ENCODE measurements at places on chromosomes 3 and 15.

DNA sequence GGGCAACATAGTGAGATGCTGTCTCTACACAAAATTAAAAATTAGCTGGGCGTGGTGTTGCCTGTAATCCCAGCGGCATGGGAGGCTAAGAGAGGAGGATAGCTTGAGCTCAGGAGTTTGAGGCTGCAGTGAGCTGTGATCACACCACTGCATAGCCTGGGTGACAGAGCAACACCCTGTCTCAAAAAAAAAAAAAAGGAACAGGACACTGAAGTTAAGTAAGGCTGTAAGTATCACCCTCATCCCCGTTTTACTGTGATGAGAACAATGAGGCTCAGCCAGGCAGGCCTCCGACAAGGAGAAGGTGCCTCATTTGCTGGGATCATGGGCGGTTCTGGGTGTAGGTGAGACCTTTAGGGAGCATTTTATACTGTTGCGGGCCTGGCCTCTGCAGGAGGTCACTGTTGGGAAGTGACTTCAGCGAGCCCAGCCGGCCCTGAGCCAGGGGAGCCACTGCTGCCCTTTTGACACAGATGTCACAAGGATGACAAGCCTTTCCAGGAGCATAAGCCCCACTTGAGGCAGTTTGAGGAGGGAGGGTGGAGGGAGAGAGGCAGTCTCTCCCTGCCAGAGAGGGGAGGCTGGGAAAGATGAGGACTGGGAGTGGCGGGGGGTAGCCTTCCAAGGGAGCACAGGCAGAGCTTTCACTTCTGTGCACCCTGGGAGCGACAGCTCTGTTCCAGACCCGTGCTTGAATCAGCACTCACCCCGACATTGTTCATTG, 30.8 kb downstream of the IRAK2 start:
- DNase-seq, result no peak

DNA sequence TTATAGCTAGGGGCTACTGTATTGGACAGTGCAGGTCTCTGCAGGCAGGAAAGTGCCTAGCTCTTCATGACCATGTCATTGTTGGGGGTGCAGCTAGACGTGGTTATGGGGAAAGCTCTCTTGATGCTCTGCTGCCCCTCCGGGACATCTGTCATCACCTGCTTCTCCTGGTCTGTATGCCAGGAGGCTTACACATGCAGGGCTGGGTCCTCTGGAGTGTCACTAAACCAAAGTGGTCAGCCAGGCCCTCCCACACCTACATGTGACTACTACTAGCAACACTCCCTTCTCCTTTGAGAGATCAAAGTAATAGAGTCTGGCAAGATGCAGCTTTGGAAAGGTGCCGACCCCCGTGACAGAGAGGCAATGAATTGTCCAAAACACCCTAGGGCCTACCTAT, 98.5 kb downstream of the SST start:
- no peak for DNase-seq

GRCh38 chr3:99818818-99819217, 1.2 kb downstream of the CMSS1 start:
- no peak for DNase-seq

DNA sequence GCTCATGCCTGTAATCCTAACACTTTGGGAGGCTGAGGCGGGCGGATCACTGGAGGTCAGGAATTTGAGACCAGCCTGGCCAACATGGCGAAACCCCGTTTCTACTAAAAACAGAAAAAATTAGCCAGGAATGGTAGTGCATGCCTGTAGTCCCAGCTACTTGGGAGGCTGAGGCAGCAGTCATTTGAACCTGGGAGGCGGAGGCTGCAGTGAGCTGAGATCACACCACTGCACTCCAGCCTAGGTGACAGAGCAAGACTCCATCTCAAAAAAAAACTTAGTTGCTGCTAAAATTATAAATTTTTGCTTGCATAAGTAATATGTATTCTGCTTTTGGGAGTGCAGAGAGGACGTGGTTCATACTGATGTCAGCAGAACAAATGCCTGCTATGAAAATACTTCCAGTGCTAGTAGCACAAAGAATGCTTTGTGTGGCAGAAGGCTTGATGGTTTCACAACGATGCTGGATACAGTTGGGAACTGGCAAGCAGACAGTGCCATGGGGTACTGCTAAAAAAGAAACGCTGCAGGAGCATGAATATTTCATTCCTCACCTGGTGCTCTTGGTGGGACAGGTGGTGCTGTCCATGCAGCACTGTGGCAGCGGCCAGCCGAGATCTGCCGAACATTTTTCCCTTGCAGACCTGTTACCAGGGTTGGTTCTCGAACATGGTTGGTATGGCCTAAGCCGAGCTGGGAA, 31.1 kb downstream of the FBXL22 start:
- DNase-seq, result no peak

Data from activated CD8-positive, alpha-beta memory T cell treated with anti-CD3 and anti-CD28 coated beads, Interleukin-2, amount 50 U/mL, for 4 hours (primary cell).